Left lung (tissue), 14 donors: ENCODE measurements at places on chromosomes 5 and 9. TPM values are rescaled to one million over a fixed set of nuclear protein-coding genes. Genes with fewer than 3 reads are reported as not detected.

GRCh38 chr9:20377790-20378189, 244.5 kb downstream of the MLLT3 start:
- no peak for DNase-seq

DNA sequence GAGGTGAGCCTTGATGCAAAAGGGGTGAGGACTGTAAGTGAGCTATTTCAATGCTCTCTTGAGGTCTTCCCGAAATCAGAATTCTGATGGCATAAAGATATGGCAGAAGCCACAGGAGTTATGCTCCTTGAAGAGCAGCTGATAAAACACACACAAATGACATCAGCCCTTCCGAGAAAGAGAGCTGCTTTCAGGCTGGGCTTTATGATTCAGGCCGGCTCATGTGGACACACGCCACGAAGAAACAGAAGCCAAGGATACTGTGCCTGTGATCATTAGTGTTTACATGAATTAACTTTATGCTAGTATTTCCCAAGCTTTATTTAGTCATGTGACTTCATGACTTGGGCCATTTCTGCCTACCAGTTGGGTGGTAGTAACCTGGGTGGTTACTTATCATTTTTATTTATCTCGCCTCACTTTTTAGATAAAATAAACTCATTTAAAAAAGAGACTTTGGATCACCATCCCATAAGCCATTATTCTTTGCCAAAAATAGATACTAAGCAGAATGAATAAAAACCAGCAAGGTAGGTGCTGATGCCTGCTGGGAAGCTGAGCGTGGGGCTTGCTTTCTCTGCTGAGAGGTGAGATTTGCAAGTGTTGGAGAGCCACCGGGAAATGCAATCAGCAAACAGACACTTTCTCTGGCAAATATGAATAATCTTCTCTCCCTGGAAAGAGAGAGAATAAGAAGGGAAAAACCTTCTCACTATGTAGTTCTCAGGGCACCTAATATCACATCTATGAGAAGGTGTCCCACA, 73.0 kb upstream of the SLC25A51 start:
- peak; percentile 69 for DNase-seq

- DNase-seq: no peak
Measured at GRCh38 chr5:79002374-79002773, 17.3 kb upstream of the ARSB start.

- DNase-seq: no peak
Measured at GRCh38 chr5:10639846-10640368, 76.0 kb downstream of the ANKRD33B start.

DNA sequence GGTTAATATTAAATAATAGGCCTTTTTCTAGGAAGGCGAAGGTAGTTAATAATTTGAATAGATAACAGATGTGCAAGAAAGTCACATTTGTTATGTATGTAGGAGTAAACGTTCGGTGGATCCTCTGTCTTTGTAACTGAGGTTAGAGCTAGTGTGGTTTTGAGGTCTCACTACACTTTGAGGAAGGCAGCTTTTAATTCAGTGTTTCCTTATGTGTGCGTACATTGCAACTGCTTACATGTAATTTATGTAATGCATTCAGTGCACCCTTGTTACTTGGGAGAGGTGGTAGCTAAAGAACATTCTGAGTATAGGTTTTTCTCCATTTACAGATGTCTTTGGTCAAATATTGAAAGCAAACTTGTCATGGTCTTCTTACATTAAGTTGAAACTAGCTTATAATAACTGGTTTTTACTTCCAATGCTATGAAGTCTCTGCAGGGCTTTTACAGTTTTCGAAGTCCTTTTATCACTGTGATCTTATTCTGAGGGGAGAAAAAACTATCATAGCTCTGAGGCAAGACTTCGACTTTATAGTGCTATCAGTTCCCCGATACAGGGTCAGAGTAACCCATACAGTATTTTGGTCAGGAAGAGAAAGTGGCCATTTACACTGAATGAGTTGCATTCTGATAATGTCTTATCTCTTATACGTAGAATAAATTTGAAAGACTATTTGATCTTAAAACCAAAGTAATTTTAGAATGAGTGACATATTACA, 45.7 kb downstream of the TGFBR1 start:
- no peak for DNase-seq

DNA sequence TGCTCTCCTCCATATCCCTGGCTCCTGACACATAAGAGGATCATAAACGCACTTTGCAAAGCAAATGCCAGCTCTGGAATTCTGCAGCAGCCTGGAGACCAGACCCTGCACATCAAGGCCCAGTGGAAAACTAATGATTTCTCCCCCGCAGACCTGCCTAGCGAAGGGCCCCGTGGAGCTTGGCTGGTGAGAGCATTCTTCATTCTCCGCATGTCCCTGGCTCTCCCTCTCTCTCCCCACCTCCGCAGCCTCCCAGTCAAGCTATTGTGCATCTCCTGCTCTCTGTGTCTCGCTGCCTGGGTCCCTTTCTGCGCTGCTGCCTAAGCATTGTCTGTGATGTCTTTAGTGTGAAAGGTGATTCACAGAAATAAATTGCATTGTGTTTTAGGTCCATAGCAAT, 46.7 kb downstream of the GRIA1 start:
- no peak for DNase-seq

Gene THOC3
- 38.7 TPM for total RNA-seq

Gene SLCO6A1
- not detected for total RNA-seq

- no peak for DNase-seq
Measured at GRCh38 chr5:71810023-71810422, 90.9 kb downstream of the CARTPT start.

DNA sequence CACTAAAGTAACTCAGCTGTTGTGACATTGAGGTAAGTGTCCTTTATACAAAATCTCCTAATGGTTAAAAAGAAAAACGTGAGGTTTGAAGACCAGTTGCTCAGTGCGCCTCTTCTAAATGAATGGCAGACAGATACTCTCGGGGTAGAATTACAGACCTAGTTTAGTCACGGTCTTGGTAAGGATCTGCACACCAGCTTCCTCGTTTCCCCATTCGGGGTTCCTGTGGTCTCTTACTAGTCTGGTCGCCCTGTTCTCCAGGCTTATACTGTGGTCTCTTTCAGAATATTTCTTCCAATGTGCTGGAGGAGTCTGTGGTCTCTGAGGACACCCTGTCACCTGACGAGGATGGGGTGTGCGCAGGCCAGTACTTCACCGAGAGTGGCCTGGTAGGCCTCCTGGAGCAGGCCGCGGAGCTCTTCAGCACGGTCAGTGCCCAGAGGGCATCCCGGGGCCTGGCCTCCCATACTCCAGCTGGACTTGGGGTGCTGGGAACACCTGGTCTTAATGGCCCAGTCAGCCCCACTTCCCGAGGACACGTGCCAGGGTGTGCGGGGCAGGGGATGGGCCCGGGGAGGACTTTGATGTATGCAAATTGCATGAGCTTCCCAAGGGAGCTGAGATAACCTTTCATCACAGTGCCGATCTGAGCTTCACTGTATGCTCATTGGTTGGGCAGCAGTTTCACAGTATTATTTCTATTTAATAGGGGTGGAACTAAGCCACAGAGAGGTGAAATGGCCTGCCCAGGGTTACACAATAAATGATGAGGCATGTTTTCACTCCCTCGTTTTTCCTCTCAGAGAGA, 224.5 kb downstream of the DOCK8 start:
- DNase-seq: no peak

GRCh38 chr9:83620841-83621636, 1.9 kb upstream of the IDNK start:
- no peak for DNase-seq

DNA sequence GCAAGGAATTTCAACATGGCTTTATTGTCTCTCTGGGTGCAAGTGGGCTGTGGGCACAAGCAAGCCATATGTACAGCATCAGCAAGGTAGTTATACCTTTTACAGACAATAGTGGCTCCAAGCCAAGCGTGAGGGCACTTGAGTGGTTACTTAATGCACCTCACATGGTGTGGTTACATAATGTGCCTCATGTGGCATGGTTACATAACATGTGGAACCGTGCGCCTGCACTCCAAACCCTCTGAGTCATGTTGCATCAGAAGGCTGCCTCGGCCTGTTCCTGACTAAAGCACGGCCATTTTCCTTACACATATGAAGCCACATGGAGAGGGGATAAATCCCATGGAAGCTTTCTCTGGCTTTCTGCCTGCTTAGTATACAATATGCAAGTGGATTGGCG, 150.9 kb downstream of the OSTF1 start:
- DNase-seq: peak; percentile 54

DNA sequence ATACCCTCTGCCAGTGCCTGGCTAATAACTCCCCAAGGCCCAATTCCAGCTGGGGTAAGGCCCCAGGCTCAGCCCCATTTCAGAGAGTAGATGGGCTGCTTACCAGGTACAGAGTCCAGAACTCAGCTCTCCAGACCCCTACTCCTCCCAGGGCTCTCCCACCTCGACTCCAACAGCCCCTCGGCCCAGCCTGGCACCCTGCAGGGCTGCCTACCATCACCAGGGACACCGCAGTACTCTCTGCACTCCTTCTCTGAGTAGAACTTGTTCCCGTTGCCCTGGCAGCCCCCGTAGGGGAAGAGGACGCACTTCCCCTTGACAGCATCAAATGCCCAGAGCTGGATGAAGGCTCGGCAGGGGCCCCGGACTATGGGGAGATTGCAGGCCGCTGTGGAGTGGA, 17.4 kb downstream of the AMBP start:
- DNase-seq: no peak

DNA sequence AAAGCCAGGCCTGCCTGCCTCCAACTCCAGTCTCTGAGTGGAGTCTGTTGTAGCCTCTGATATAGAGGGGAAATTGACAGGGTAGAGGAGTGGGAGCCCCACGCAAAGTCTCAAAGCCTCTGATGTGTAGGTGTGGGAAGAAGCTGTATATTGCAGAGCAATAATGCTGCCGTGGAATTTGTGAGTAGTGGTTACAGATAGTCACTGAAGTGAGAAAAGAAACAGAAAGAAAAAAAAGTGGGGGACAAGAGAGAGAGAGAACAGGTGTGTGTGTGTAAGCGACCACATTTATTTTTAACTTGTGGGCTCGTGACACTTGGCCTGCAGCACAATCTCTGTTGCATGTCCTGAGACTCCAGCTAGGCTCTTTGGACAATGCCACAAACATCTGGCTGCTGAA, 227.8 kb downstream of the NSG2 start:
- no peak for DNase-seq

DNA sequence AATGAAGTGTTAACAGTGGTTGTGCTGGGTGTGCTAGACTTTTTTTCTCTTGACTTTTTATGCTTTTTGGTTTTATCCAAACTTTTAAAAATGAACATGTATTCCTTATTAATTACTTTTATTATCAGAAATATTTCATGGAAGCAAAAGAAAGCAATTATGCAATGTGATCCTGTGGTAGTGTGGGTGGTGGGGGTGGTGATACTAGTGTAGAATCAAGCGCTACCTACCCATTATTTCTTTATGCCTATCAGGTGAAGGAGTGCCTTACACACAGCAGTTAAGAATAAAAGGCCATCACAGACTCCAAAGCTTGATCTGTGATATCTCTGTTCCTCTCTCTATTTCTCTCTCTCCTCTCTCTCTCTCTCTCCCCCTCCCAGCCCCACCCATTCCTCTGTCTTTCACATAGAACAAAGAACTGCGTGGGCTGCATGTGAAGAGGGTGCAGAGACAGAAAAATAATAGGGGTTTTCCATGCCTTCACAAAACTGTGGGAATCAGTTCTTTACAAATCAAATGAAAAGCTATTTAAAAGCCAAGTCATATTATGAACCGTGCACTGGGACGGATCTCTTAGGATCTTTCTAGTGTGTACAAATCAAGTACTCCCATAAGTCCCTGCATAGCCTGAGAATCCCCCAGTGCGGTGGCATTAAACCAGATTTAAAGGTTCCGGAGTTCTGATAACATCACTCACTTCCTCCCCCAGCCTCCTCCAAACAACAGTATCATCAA, 351.2 kb downstream of the RAB3C start:
- no peak for DNase-seq

- DNase-seq: no peak
Measured at GRCh38 chr9:105118636-105119035, 125.8 kb upstream of the SLC44A1 start.

- no peak for DNase-seq
Measured at GRCh38 chr9:71796100-71796767, 27.9 kb upstream of the CEMIP2 start.

DNA sequence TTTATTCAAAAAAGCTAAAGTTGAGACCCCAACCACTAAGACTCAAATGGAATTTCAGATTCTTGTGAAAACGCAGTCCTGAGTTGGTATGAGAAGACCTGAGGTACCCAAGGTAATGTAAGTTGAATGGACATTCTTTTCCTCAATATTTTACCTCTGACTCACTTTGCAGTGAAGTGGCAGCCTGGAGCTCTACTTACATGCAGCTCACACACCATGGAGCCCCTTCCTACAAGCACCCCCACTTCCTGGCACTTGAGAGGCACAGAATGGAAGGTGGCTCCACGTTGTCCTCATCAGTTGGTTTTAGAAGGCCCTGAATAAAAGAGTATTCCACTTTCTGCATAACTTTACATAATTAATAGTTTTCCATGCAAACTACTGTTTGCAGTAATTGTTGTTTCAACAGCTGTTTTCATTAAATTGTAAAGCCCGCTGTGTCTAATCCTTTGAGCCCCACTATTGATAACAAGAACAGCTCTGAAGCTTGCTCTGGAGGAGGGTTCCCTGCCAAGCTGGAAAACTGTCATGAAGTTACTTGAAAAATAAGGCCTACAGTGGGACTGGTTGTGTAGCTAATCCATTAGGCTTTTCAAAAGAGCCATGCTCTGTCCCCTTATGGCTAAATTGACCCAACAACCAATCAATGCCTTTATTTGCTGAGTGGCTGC, 102.2 kb upstream of the SPATA31D4 start:
- no peak for DNase-seq

Gene ZNF366
- 3.2 TPM for total RNA-seq

Gene DOCK2
- total RNA-seq: 101 TPM

DNA sequence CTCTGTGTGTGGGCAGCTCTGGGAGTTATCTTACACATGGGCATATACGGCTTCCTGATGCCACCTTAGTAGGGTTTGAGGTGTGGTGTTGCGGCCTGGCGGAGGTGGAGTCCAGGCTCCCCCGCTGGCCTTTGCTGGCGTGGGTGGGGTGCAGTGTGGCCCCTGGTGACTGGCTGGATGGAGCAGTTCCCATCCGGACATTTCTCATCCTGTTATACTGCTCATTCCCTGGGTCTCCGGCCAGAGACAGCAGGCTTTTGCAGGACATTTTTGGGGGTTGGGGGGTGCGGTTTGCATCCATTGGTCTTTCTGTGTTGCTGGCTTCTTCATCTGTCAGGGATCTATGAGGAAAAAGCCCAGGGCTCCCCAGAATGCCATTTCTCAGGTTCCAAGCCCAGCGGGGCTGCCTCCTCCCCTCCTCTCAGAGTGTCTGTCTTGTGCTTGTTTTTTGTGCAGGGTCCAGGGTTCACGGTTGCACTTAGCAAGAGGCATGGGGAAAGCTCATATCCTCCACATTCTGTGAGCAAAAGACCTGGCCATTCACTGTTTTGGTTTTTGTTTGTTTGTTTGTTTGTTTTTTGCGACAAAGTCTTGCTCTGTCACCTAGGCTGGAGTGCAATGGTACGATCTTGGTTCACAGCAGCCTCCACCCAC, 22.3 kb downstream of the NDUFS6 start:
- no peak for DNase-seq

DNA sequence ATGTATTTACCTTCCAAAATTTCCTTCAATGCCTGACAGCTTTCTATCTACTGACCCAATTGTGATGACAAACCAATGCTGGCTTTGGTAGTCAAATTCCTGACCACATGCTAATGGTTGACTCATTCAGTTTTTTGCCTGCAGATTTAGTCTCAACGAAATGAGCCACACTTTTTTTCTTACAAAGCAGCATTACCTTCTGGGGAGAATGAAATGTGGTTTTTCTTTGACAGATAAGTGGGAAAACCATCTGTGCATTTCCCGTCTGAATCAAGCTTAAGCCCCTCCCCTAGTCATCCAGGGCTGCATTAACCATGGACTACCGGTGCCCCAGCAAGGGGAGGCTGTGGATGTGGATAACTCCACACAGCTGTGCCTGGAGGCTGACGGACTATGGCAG, 99.6 kb upstream of the TAF11L2 start:
- no peak for DNase-seq

Gene KCNT1
- 0.26 TPM for total RNA-seq
